ENCODE measurements at places on chromosomes 5 and 9.

DNA sequence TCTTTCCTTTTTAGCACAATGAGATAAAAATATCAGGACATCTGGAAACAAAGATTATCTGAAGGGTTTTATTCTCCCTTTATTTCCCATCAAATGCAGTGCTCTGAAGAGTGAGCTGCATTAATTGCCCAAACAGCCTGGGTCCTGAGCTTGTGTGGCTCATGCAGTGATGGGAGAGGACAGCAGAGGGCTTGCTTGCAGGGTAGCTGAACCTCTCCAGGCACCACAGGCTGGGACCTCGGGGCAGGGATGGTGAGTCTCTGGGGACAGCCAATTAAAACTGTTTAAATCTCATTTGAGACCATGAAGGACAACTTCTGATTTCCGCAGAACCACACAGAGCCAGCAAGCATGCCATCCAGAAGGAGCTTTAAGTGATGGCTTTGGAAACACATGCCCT, 71.2 kb downstream of the PLAC8L1 start:
- DNase-seq, result no peak

- DNase-seq, result no peak
Observed at GRCh38 chr9:100309992-100310391, 42.8 kb downstream of the TEX10 start.

DNA sequence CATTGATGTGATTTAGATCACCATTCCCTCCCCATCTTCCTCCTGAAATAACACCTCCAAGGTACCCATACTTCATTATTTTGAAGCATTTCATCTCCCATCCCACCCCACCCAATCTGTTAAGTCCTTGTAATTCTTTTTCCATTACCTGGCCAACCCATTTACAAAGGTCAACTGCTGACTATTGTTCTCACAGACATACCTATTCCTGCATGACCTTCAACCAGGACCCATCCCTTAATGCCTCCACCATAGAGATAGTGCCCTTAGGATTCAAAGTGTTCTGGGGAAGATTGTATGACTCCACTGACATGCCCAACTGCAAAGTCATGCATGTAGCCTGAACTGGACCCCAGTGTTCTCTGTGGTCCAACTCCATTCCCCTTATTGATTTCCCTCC, 91.2 kb downstream of the NLN start:
- DNase-seq, result no peak

DNA sequence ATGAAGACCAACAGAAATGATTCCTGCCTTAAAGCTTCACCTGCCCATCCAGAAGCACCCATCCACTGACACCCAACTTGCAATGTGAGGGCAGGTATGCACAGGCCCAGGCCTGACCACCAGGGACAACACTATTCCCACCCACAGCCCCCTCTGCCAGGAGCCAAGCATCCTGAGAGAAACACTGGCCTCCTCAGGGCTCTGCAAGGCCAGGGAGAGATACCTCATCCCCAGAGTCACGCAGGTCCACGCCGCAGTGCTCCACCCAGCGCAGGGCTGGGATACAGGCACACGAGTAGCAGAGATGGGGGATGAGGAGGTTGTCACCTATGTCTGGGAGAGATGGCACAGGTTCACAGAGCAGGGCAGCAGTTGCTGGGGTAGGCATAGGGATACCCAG, 99.4 kb downstream of the PSD2 start:
- DNase-seq, result no peak

DNA sequence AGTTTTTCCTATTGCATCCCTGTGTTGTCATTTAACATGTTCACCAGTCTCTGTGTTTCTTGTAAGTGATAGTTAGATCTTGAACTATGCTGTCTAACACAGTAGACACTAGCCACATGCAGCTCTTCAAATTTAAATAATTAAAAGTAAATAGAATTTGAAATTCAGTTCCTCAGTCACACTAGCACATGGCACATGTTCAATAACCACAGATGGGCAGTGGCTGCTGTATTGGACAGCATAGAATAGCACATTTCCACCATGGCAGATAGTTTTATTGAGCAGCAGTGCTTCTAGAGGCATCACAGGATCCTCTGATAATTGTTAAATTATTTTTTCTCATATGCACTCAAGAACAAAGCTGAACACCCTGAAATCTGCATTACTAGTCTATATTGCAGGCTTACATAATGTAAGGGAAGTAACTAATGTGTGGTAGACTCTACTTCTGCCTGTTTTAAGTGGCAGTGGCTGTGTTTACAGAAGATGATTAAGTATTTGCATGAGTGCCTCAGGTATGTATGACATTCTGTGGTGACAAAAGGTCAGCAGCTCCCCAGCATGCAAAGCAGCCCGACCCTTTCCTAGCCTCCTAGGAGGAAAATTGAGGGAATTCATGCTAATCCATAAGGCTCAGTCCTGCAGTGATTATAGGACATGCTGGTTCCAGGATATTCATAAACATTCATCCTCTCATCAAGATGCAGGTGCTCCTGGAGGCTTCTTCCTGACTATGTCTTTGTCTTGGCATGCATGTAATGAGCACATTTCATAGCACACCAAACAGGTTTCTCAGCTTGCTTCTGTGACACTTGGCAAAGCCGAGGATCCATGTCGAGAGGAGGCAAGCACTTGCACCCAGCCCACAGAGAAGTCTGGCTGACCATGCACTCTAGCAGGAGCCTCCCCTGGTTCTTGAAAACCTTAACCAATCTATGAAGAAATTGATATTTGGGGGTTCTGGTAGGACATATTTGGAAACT, 45.5 kb downstream of the SH3RF2 start:
- no peak for DNase-seq

DNA sequence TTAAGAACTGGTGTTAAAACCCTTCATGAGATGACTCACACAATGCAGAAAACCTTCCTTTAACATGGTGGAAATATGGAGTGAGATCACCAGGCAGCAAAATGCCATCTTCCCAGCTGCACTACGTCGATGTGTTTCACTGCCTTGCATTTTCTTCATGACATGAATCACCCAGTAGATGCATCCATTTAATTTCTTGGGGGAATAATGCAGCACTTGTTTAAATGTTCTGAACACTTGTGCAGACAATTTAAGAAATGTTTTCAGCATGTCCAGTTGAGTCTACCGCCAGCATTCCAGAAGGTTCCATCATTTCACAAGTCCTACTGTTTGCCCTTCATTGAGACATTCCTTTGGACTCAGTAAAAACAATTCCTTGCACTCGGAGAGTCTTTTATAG, 81.6 kb downstream of the ADAMTS16 start:
- DNase-seq, result no peak

GRCh38 chr9:109989296-109989695, 209.3 kb downstream of the PALM2AKAP2 start:
- no peak for DNase-seq

- DNase-seq, result no peak
Observed at GRCh38 chr5:94345257-94345656, 273.1 kb downstream of the KIAA0825 start.

DNA sequence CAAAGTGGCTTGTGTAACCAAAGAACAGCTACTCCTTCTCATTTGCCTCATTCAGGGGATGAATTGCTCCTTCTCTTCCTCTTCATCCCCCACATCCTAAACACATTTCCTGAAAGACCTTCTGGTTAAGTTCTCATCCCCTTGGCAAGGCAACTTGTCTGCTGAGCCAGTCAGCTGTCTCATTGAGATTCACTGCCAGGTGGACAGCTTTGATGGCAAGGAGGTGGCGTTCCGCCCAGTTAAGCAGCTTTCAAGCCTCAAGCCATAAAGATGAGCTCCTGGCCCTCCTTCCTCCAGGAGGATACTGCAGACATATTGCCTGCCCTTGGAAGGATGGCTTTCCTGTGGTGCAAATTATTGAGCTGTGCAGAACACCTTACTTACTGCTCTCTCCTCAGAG, 448.6 kb upstream of the MPDZ start:
- no peak for DNase-seq

- no peak for DNase-seq
Observed at GRCh38 chr9:95355500-95355899, 38.0 kb upstream of the FANCC start.

DNA sequence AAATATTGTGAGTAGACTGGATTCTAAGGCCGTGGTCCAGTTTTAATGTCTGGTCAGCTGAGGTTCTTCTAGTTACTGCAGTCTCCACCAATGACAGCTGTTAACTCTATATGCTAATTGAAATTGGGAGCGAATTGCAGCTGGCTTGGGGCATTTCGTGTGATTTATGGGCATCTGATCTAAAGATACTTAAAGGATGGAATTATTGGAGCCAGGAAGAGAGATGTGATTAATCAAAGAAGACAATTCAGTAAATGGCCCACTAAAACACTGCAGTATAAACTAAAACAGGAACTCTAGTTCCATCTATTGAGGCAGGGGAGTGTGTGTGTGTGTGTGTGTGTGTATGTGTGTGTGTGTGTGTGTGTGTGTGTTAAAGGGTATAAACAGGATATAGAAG, 157.5 kb upstream of the IQGAP2 start:
- DNase-seq, result no peak

GRCh38 chr5:38453506-38453905, 102.9 kb downstream of the LIFR start:
- DNase-seq, result no peak

DNA sequence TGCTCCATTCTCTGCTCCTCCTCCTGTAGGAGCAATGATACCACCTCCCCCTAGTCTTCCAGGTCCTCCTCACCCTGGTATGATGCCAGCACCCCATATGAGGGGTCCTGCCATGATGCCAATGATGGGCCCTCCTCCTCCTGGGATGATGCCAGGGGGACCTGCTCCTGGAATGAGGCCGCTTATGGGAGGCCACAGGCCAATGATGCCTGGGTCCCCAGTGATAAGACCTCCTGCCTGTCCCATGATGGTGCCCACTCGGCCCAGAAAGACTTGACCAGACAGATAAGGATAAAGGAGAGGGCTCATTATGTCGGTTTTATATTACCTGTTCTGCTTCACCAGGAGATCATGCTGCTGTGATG, 26.2 kb upstream of the IQGAP2 start:
- DNase-seq, result no peak

DNA sequence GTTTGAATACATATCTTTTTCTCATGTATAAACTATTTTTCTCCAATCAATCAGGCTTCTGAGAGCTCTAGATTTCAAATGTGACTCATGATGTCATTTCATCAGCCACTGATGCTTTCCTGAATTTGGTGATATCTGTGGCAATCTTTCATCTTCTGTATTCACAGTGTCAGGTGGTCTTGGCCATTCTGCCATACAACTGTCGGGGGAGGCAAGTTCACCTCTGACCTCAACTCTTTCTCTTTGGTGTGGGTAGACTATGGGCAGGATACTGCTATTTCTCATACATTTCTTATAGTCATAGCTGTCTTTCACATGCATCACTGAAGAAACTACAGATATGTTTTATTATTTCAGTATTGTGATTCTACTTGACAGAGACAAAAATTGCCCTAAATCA, 414.1 kb upstream of the MEF2C start:
- no peak for DNase-seq

GRCh38 chr9:37596504-37596903, 4.1 kb upstream of the TOMM5 start:
- DNase-seq, result no peak
